ENCODE measurements at places on chromosomes 7 and 10.

GRCh38 chr10:84329196-84329611 is 815 bp downstream of the CCSER2 start:
- no peak for DNase-seq

- no peak for DNase-seq
Observed at GRCh38 chr10:77071001-77071511, 566.6 kb downstream of the KCNMA1 start.

DNA sequence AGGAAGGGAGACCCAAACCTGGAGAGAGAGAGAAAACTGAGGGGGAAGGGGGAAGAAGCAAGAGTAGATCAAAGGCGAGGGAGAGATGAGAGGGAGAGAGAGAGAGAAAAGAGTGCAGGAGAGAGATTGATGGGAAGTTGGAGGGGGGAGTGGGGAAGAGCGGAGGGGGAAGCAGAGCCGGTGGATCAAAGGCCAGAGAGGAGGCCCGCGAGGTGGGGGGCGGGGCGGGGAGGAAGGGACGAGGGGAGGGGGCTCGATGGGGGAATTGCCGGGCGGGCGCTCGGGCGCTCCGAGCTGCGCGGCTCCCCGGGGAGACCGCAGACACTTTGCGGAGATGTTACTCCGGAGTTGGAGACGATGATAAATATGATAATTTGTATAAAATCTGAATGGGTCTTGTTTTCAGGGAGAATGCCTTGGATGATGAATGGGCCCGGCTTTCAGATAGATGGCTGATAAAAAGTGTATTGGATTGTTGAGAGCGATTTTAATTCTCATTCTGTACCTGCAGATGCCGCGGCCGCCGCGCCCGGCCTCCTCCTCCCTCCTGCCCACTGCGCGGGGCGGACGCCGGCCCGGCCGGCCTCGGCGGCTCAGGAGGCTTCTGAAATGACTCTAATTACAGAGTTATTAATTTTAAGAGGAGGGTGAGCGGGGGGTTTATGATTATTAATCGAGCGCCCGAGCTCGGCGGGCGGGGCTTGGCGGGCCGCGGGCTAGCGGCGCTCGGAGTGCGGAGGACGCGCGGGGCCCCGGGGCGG is 21.4 kb upstream of the PAX2 start:
- no peak for DNase-seq

- no peak for DNase-seq
Observed at GRCh38 chr10:117363028-117363427, 12.2 kb downstream of the PDZD8 start.

GRCh38 chr7:24157666-24158065 is 126.3 kb upstream of the NPY start:
- DNase-seq: no peak

GRCh38 chr10:8042721-8043568 is 11.5 kb upstream of the GATA3 start:
- DNase-seq: no peak

DNA sequence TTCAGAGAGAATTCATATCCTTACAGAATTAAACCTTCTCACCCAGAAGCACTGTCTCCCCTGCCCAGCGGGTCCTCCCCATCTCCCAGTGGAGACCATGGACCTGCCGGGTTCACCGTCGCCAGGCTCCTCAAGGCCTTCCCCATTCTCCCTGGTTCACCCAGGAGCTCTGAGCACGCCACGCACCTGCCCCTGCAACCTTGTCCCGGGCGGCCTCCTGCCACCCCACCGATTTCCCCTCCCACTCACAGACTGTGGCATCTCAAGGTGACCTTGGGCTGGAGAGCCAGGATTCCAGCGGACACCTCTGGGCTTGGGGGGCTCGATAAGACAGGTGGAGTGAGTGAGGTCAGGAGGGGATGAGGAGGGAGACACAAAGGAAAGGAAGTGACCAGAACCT is 135.3 kb downstream of the PTPRN2 start:
- no peak for DNase-seq

DNA sequence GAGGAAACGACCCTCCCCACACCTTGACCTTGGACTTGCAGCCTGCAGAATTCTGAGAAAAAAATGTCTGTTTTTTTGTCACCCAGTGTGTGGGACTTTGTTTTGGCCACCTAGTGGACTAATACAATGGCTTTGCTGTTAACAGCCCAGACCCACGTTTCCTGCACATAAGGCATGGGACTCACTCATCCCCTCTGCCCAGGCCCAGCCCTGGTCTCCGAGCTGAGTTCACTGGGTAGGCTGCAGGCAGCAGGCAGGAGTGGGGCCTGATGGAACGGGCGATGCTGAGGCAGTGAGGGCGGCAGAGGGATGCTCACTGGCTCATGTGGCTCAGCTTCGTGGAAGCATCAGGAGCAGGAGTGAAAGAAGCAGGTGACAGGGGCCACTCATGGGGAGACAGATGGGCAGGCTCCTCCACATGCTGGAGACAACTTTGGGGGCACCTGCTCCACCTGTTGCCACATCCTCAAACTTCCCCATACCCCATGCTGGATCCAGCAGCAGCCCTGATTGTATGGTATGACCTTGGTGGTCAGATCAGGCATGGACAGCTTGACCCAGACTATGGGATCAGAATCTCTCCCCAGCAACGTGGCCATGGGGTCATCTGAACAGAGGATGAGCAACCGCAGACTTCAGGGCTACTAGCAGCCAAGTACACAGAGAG is 65.8 kb upstream of the ANTXRL start:
- no peak for DNase-seq

GRCh38 chr7:5519515-5519928 is 95.9 kb upstream of the TNRC18 start:
- no peak for DNase-seq

- DNase-seq: no peak
Observed at GRCh38 chr10:9560976-9561375, 1456.7 kb upstream of the CELF2 start.

DNA sequence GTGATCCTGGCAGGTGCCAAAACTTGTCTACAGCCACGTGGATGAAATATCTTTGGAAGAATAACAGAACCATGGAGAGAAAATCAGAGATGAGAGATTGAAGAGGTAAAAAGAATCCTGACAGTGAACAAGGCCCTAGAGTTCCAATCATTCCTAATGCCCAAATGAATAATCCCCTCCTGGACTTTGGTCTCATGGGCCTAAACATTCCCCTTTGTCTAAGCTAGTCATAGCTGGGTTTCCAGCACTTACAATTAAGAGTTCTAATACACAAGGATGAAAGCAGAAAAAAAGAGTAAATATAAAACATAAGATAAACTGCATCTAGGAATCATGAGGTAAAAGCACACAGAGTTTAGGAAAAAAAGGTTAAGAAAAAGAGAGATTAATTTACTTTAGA is 40.2 kb downstream of the ARHGAP12 start:
- DNase-seq: no peak

DNA sequence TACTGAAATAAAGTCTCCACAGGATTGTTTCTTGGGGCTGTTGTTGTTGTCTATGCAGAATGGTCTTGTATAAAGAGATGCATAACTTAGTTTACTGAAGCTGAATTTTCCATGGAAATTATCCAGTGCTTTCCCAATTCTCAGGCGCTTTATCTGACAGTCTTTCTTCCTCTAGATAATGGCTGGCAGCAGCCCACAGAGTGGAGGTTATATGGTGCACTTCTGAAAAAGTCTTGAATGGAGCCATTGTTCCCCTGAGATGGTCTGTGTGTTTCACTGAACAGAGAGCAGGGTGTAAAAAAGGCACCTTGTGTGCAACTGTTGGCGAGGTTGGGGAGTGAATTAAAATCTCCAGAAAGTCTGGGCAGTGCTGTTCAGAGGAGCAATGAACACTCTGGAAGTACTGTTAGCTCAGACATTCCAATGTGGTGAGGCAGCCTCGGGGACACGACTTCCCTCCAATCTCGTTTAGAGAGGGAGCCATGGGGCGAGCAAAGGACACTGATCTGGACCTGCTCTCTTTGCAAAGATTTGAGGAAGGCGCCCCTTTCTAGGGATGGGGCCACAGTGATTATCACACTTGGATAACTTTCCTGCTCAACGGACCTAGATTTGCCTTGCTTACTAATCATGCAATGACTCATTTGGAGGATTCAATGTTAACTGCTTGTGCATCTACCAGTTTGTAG is 2.0 kb upstream of the PLCE1 start:
- DNase-seq: no peak

DNA sequence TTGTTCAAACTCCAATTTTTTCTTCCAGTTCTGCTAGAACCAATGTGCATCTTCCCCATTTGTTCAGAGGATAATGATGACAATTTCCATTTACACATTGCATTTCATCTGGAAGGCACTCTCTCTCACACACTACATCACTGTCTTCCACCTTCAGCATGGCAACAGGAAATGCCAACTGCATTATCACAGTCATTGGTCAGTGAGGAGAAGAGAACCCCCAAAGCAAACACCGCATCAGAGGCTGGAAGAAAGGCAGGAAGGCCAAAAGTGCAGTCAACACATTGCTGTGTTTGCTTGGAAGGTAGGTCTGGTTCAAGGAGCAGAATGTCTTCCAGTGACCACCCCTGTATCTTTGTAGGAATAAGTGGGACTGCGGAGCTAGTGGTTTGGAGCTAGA is 192.2 kb upstream of the RHOBTB1 start:
- DNase-seq: no peak

- DNase-seq: no peak
Observed at GRCh38 chr7:38881947-38882684, 26.9 kb downstream of the VPS41 start.

- DNase-seq: no peak
Observed at GRCh38 chr7:24715661-24716479, 41.4 kb downstream of the GSDME start.

GRCh38 chr7:111112439-111112838 is 21.5 kb downstream of the LRRN3 start:
- DNase-seq: no peak

DNA sequence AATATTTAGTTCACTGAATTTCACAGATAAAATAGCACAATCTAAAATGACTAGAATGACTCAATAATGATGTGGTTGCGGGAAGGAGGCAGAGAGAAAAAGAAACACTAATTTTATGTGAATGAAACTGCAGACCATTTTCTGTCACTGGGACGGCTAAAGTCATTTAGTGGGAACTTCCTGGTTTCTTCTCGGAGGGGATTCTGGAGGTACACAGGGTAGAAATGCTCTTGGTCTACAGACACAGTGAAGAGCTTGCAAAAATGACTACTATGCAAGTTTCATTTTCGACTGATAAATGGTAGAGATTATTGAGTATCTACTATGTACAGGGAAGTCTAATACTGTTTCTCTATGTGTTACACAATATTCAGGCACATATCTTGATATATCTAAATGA is 63.5 kb upstream of the LRRN3 start:
- DNase-seq: no peak

DNA sequence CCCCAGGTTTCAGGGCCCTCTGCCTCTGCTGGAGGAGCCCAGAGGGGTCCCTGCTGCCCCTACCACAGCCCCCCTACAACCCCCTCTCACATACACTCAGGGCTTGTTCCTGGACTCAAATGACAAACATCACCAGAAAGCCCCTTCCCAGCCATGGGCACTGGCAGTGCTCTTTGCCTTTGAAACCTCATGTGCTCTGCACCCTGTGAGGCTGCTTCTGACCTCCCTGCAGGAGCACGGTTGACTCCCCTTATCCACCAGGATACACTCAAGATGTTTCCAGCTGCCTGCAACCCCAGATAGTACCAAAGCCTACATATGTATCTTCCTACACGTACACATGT is 3.5 kb upstream of the ADIRF start:
- no peak for DNase-seq

- DNase-seq: no peak
Observed at GRCh38 chr7:618539-619367, 99.1 kb upstream of the PDGFA start.

DNA sequence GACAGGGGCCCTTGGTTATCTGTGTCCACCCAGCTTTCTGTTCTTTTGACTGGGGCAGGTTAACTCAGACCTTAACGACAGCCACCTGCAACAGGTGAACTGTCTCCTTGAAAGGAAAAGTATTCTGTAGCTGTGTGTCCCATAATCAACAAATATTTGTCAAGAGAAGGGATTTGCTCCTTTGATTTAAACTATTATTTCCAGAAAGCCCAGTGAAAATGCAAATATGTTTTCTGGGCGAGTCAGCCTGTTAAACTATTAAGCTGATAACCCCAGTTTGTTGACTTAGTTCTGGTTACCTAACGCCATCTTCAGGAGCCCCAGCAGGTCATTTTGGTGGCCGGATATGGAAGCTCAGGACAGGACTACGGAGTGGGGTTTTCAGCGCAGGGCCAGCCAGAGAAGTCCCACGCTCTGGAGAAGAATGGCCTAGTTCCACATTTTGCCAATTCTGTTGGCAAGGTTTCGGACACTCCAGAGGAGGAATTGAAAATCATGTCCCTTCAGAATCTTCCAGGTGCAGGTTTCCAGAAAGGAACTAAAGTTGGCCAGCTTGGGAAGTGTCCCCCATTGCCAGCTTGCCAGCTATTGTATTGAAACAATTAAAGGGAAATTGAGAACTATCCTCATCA is 54.5 kb downstream of the ADRA2A start:
- DNase-seq: no peak

- DNase-seq: peak; percentile 74
Observed at GRCh38 chr10:76547352-76547972, 1090.1 kb downstream of the KCNMA1 start.

DNA sequence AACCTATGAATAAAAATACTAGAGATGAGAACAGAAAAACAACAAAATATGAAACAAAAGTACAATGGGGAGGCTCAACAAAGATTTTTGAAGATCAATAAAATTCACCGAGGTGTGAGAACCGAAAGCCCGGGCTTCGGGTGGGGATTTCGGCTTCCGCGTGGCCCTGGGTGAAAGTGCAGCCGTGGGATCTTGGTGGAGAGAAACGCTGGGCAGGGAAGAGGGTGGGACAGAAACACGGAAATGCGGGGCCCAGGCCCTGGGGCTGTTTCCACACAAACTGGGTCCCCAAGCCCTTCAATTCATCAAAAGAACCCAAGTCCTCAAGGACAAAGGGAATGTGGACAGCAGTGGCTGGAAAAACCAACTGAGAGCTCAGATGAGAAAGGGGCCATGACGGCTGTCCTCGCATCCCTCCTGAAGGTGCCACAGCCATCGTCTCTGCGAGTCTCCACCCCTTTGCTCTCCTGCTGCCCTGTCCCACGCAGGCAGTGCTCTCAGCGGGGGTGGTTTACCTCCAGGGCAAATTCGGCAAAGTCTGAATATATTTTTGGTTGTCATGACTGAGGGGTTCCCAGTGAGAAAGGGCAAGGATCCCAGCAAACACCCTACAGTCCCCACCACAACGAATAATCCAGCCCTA is 19.7 kb downstream of the FOXL3 start:
- DNase-seq: no peak

DNA sequence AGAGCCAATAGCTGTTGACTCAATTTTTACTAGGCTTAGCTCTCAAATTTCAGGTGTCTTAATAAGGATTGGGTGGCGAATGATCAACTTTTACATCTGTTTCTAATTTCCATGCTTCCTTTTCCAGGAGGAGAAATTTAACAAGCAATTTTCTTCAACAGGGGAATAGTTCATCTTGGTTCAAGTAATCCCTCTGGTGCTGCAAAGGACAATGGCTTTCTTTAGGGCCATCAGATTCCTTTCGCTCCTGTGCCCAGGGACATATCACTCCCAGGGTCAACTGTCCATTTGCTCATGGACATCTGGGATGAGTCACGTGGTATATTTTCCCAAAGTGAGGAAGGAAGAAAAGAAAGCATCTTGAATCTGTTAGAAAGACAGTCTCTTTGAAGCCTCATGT is 313.3 kb downstream of the FRMD4A start:
- DNase-seq: no peak

- no peak for DNase-seq
Observed at GRCh38 chr10:33817605-33818004, 483.1 kb upstream of the NRP1 start.

GRCh38 chr10:49094646-49095045 is 20.7 kb downstream of the VSTM4 start:
- DNase-seq: no peak

GRCh38 chr7:93985101-93985500 is 19.1 kb downstream of the BET1 start:
- DNase-seq: no peak

All from substantia nigra (tissue), 51 donors.